Stimulated activated CD4-positive, alpha-beta T cell treated with anti-CD3 and anti-CD28 coated beads, Interleukin-15, amount 100 ng/mL, for 24 hours (primary cell): ENCODE measurements at places on chromosomes 6 and 20.

- no peak for DNase-seq
Observed at GRCh38 chr20:19727251-19727847, 30.7 kb upstream of the RIN2 start.

- DNase-seq = no peak
Observed at GRCh38 chr6:35015996-35016395, 125.1 kb downstream of the TCP11 start.

GRCh38 chr6:14766391-14766994, 479.4 kb upstream of the JARID2 start:
- DNase-seq = no peak

DNA sequence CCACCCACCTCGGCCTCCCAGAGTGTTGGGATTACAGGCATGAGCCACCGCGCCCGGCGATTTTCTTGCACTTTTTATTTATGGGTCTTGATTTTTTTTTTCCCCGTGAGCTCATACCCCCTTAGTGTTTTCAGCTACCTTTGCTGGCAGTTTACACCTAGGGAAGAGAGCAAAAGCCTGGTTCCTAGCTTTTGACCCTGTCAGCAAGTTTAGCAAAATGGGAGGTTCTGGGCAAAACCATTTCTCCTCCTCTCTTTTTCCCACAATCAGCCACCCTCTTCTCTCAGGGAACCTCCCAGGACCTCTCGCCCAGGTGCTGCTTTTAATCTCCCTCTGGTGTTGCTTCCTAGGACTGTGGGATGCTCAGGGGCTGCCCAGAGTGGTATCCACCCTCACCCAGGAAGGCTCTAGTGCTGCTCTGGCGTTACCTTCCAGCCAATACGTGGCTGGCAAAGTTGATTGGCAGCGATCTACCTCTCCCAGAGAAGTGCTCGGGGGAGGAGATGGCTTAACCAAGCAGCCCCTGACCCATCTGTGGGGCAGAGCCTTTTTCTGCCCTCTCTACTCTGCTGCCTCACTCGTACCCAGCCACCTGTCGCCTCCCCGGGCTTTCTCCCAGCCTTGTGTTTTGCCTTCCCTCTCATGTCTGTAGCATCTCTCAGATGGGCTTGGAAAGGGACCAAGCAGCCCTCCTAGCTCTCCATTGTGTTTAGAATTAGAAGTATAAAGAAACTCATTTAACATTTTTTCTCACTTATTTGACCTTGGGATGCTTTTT, 37.4 kb downstream of the KAT14 start:
- no peak for DNase-seq

- DNase-seq = no peak
Observed at GRCh38 chr20:2302384-2303060, 6.7 kb downstream of the TGM3 start.

DNA sequence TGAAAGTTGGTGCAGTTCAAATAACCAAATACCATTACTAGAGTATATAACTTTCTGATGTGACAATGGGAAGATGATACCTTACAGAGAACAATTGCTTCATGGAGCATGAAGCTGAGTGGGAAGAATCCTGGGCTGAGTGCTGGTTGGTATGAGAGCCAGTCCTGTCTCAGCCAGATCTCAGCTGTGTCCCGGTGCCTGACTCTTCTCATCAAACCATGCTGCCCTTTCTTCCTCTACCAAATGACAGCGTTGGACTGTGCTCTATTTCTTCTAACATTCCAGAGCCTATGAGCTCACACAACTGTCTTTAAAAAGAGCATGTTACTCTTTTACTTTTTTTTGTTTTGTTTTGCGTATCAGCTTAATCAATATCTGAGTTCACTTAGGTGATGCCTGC, 27.5 kb upstream of the PBOV1 start:
- no peak for DNase-seq

GRCh38 chr6:131967948-131968347, 16.8 kb upstream of the CCN2 start:
- DNase-seq = no peak

GRCh38 chr6:68677058-68677457, 42.0 kb downstream of the ADGRB3 start:
- no peak for DNase-seq

DNA sequence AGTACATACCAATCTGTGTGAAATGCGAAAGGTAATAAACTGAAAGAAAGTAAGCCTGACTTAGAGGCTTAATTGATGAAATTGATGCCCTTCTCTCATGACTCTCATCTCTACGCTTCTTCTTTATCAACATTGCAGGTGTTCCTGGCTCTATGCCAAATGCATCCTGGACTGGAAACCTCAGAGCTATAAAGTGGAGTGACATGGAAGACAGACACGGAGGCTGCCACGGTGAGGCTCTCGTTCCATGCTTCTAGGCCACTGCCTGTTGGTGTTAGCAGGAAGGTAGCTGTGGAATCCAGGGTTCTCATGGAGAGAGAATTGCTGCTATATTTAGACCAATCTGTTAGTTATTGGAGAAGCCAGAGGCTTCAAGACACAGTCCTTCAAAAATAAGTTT, 73.2 kb downstream of the C6orf52 start:
- no peak for DNase-seq

- no peak for DNase-seq
Observed at GRCh38 chr20:13021205-13021970, 12.6 kb downstream of the SPTLC3 start.

- no peak for DNase-seq
Observed at GRCh38 chr20:57667388-57667787, 42.4 kb downstream of the PMEPA1 start.

- peak; percentile 56 for DNase-seq
Observed at GRCh38 chr6:3229566-3230178, 2.2 kb upstream of the TUBB2B start.

- DNase-seq = no peak
Observed at GRCh38 chr6:143397227-143398222, 53.0 kb downstream of the ADAT2 start.

GRCh38 chr6:166987930-166988329, 11.3 kb upstream of the CEP43 start:
- no peak for DNase-seq

DNA sequence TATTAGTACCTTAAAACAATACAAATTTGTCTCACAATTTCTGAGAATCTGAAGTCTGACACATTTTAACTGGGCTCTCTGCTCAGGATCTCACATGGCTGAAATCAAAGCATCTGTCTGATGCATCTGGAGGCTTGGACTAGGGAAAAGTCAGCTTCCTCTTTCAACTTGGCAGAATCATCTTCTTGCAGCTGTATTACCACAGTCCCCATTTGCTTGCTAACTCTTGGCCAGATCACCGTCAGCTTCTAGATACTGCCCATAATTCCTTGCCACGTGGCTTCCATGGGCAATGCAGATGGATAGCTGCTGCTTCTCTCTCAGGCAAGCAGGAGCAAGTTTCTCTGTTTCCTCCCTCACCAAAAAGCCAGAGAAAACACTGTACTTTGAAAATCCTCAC, 1106.4 kb upstream of the CITED2 start:
- DNase-seq = no peak

DNA sequence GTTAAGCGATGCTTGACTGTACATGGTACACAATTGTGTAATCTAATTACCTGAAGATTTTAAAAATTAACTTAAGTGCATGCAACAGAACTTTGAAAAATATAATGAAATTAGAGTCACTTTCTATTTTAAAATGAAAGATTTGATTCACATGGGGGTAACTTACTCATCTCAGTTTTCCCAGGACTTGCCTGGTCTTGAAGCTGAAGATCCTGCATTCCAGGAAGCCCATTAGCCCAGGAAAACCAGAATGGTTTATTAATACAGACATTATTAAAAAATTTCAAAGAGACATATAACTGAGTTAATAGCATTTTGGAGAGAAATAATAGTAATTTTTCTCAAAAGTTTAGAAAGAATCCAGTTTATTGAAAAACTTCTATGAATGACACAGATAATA, 190.6 kb downstream of the SIM1 start:
- no peak for DNase-seq

- no peak for DNase-seq
Observed at GRCh38 chr6:79600812-79601609, 30.1 kb upstream of the SH3BGRL2 start.

DNA sequence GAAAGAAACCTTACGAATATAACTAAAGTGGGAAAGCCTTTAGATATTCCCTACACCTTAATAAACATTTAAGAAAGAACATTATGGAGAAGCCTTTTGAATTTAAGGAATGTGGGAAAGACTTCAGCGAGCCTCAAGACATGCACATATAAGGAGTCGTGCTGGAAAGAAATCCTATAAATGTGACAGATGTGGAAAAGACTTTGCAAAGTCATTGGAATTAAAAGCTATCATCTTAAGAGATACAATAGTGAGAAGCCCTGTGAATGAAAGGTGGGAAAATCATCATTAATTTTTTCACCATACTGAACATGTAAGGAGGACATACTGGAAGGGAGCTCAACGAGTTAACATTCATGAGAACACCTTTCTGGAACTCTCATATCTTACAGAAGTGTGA, 650.5 kb upstream of the DEFB115 start:
- DNase-seq = no peak

- no peak for DNase-seq
Observed at GRCh38 chr6:136750696-136751521, 41.4 kb downstream of the MAP3K5 start.

DNA sequence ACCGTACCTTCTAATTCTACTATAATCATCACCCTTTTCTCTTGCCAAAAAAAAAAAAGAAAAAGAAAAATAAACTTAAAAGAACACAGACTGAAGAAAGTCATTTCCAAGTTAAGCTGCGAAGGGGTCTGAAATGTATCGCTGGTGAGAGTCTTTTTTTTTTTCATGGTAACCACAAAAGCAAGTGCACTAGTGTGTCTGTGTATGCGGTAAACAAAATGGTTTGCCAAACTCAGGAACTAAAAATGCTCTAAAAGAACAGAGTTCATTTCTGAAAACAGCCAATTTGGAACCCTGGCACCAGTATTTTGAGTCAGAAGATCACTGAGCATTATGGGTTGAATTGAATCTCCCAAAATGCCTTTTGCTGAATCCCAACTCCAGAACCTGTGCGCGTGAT, 46.6 kb downstream of the CDH4 start:
- DNase-seq = no peak

- DNase-seq = no peak
Observed at GRCh38 chr20:33148040-33148439, 19.9 kb upstream of the BPIFA2 start.

GRCh38 chr20:18256440-18257090, 31.8 kb upstream of the ZNF133 start:
- no peak for DNase-seq

GRCh38 chr6:136921936-136922684, at the start of gene SLC35D3:
Gene SLC35D3 (plus strand): TSS chr6:136922301. CDS start chr6:136922429, 128 bp downstream.
- peak; percentile 42 for DNase-seq

DNA sequence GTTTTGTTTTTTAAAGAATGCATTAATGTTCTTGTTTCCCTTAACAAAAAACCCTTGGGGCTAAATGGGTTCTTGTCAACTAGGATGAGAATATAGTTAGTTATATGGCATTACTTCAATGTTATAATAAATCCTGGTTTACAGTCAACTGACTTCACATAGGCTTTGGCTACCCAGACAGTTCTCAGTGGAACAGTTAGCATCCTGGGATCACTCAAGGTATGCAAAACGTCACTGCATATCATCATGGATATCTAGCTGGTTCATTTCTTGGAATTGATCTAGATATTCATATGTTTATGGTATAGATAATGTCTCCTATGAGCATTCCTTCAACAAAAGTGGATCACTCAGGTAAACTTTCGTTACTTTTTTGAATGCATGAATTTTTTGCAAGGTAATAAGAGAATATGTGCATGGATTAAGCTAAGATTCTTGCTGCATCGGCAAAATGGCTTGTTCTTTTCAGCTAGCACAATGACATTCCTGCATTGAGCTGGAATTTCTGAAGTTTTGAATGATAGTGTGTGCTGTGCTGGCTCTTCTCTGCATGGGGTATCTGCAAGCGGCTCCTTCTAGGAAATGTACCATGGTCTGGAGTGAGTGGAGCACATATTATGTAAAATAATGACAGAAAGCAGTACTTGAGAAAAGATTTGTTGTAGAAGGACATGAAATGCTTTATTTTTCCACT, 138.9 kb downstream of the ADGRG6 start:
- DNase-seq = no peak

DNA sequence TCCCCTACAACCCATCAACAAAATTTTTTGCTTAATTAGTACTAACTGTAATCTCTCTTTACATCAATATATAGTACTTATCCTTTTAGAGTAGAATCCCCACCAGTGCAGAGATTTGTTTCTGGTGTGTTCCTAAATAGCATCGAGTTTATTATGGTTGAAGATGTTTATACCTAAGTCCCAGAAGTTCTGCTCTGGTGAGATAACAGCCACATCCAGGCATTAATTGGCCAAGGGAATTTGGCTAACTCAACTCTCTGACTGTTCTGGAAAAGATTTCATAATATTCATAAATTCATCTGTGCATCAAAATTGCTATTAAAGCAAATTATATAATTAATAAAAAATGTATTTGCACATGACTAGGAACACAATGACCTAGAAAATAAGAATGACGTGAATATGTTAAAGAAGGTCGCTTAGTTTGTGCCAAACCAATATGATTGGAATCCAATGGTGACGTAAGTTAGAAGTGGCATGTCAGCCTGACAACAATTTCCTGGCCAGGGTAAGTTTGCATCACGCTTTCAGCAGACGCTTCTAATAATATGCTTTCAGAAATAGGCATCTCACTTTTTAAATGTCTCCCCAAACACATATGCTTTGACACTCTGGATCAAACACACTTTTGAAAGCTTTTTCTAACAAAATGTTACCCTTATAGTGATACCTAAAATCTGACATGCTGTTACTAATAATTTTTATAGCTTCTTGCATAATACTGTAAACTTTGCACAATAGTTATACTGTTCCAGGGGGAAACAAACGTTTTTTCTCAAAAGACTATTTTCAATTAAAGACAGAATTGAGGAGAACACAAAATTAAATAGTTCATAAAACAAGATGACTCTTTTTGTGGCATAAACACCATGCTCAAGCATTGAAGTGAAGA, 236.7 kb downstream of the TENT5A start:
- DNase-seq = no peak

- DNase-seq = peak; percentile 70
Observed at GRCh38 chr6:30884521-30885480, 482 bp downstream of the DDR1 start.
